ENCODE measurements at places on chromosomes 2 and 18. TPM values are rescaled to one million over a fixed set of nuclear protein-coding genes. Genes with fewer than 3 reads are reported as not detected.

The C1GALT1C1L gene
- polyA plus RNA-seq, result 0.51 TPM

The C2orf81 gene
- polyA plus RNA-seq, result 0.16 TPM

The LANCL1 gene
- polyA plus RNA-seq, result 66.6 TPM

The C2orf68 gene
- 19.1 TPM for polyA plus RNA-seq

The POLR1A gene
- polyA plus RNA-seq, result 11.9 TPM

The SH2D6 gene
- polyA plus RNA-seq, result 0.15 TPM

The RGPD6 gene
- 8.6 TPM for polyA plus RNA-seq

The RFX8 gene
- 2.3 TPM for polyA plus RNA-seq

The EFEMP1 gene
- polyA plus RNA-seq, result 376 TPM

The DSG4 gene
- polyA plus RNA-seq, result not detected

The SGO2 gene
- polyA plus RNA-seq, result 3.7 TPM

The RHBDD1 gene
- 39.4 TPM for polyA plus RNA-seq

The CNDP1 gene
- not detected for polyA plus RNA-seq

The RGPD5 gene
- polyA plus RNA-seq, result 8.3 TPM

The OTOF gene
- not detected for polyA plus RNA-seq

The ELAC1 gene
- polyA plus RNA-seq, result 5.9 TPM

The TUBB8B gene
- polyA plus RNA-seq, result not detected

The RIOK3 gene
- 48.2 TPM for polyA plus RNA-seq

The RALB gene
- 69.6 TPM for polyA plus RNA-seq

The ALPP gene
- polyA plus RNA-seq, result not detected

The GPR155 gene
- polyA plus RNA-seq, result 3.8 TPM

The YPEL5 gene
- polyA plus RNA-seq, result 116 TPM

The POMC gene
- not detected for polyA plus RNA-seq

The IGFBP5 gene
- polyA plus RNA-seq, result 4,154 TPM

The SPEG gene
- polyA plus RNA-seq, result 32.8 TPM

The UGT1A8 gene
- not detected for polyA plus RNA-seq

The RAB17 gene
- polyA plus RNA-seq, result 0.21 TPM

The SCYGR4 gene
- not detected for polyA plus RNA-seq

The HMSD gene
- polyA plus RNA-seq, result 0.63 TPM

The LRATD1 gene
- 1.9 TPM for polyA plus RNA-seq

The SLC8A1 gene
- 19.3 TPM for polyA plus RNA-seq

The ACYP2 gene
- polyA plus RNA-seq, result 8.1 TPM

The SS18 gene
- polyA plus RNA-seq, result 120 TPM

The NAPG gene
- polyA plus RNA-seq, result 19.8 TPM

The OSBPL6 gene
- polyA plus RNA-seq, result 4.5 TPM

The THOC1 gene
- polyA plus RNA-seq, result 35.1 TPM

The POTEJ gene
- polyA plus RNA-seq, result not detected

The NOSTRIN gene
- not detected for polyA plus RNA-seq

The HOXD1 gene
- not detected for polyA plus RNA-seq

The ARL5A gene
- polyA plus RNA-seq, result 24.9 TPM

The KLHL30 gene
- polyA plus RNA-seq, result not detected

The SP5 gene
- polyA plus RNA-seq, result not detected

The IL1B gene
- polyA plus RNA-seq, result 2.3 TPM

The ATP6V1B1 gene
- 0.82 TPM for polyA plus RNA-seq

The ANKRD62 gene
- not detected for polyA plus RNA-seq

The SPATS2L gene
- polyA plus RNA-seq, result 361 TPM

The SLC1A4 gene
- polyA plus RNA-seq, result 24.8 TPM

The ERMN gene
- polyA plus RNA-seq, result not detected

All from AG04450 (cell line).